ENCODE measurements at places on chromosomes 4 and X. TPM values are rescaled to one million over a fixed set of nuclear protein-coding genes. Genes with fewer than 3 reads are reported as not detected.

The MEPE gene
- total RNA-seq: not detected

The VSIG1 gene
- total RNA-seq: 0.40 TPM

The CLDN34 gene
- not detected for total RNA-seq

The RIPPLY1 gene
- total RNA-seq: not detected

The CT45A2 gene
- not detected for total RNA-seq

The VCX3A gene
- total RNA-seq: not detected

The TLR6 gene
- 3.6 TPM for total RNA-seq

The SMIM10L2A gene
- 0.19 TPM for total RNA-seq

The CSAG3 gene
- not detected for total RNA-seq

The CXCL11 gene
- not detected for total RNA-seq

The CCDC149 gene
- total RNA-seq: 1.4 TPM

The SH2D1A gene
- total RNA-seq: not detected

The STK32B gene
- 20.2 TPM for total RNA-seq

The RTL9 gene
- 0.06 TPM for total RNA-seq

The GRK4 gene
- 2.0 TPM for total RNA-seq

The SPP1 gene
- 221 TPM for total RNA-seq

The ZNF518B gene
- total RNA-seq: 3.6 TPM

The GYG2 gene
- total RNA-seq: 3.6 TPM

The AWAT2 gene
- not detected for total RNA-seq

The MAOA gene
- 0.16 TPM for total RNA-seq

The PPEF1 gene
- total RNA-seq: 1.2 TPM

The CLTRN gene
- 0.75 TPM for total RNA-seq

The PPP1R2C gene
- total RNA-seq: not detected
